M059J (cell line): ENCODE measurements at places on chromosomes 5 and 9. TPM values are rescaled to one million over a fixed set of nuclear protein-coding genes. Genes with fewer than 3 reads are reported as not detected.

Gene MAMDC2
- total RNA-seq, result 3.4 and 4.9 TPM in 2 replicates

- DNase-seq, result no peak
Measured at GRCh38 chr5:140391312-140391711, 10.3 kb upstream of the ANKHD1 start.

Gene GABRA1
- total RNA-seq, result not detected in 2 replicates

Gene IL9
- not detected in 2 replicates for total RNA-seq

- peak; percentile 83 for DNase-seq
Measured at GRCh38 chr5:148998174-148998797, 64.6 kb downstream of the SH3TC2 start.

- peak; percentile 4 for DNase-seq
Measured at GRCh38 chr5:61732369-61732768, 400.3 kb downstream of the ZSWIM6 start.

DNA sequence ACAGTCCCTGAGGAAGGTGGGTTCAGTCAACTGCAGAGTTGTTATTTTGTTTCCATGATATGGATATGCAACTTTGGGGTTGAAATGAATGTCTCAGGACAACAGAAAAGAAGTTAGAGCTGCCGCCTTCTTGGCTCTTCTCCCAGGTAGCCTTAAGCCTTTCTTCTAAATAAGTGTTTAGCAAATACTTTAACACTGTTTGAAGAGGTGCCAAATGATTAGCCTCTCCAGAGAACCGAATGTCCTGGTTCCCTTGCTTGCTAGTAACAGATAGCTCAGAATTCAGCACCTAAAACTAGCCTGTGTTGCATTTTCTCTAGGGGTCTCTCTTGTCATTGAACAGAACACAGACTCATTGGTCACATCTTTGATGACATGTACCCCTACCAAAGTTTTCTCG is 127.7 kb upstream of the PIK3R1 start:
- peak; percentile 77 for DNase-seq

DNA sequence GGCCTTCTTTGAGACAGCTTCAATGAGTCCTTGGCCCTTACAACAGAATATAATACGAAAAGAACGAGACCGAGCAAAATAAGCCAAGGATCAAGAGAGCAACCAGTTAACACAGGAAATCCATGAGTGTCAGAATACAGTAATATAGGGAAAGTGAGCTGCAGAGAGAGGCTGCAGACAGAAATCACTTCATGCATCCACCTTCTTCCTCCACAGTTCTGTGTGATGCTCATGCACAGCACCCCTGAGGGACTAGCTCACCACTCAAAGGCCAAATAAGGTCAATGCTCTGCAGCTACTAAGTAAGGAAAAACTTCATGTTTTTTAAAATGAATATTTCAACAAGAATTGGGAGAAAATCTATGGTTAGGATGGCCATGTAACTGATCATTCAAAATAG is 257.1 kb downstream of the MCTP1 start:
- DNase-seq, result no peak

DNA sequence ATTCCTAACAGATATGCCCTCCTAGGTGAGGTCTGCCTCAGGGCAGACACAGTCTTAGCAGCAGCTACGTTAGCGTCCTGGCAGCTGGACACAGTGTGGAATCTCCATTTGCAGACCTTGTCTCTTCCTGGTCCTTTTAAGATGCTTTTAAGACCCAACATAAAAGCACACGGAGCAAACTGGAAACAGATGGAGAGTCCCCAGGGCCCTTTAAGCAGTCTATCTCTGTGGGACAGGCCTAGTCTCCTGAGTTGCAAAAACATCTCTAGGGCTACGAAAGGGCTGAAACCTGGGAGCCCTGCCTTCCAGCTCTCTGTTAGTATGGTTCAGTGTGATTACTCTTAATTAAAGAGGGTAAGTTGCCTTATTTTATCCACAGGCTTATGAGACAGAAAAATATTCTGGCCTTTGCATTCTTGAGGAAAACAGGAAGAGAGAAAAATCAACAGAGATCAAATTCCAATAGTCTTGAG is 66.0 kb upstream of the GNA14 start:
- DNase-seq, result peak; percentile 25

DNA sequence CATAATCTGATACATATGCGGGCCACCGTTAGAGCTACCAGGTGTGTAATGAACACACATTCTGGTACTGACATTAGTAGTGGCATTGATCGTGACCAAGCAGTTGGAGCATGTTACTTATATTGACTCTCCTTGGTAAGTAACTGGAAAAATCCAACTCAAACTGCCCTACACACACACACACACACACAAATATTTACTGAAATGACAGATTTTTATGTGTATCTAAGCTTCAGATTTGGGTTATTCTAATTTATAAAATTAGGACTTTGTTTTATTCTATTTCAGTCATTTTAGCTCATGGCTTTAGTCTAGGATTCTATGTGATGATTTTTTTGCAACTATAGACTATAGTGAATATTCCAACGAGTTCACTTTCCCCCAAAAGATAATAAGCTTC is 1280.2 kb upstream of the ACO1 start:
- no peak for DNase-seq

- DNase-seq, result no peak
Measured at GRCh38 chr5:114419067-114419388, 57.2 kb downstream of the KCNN2 start.

GRCh38 chr9:90894986-90895687 is 93.5 kb downstream of the SYK start:
- no peak for DNase-seq

Gene WDR38
- total RNA-seq, result not detected in 2 replicates

Gene IPPK
- 9.6 and 24.5 TPM in 2 replicates for total RNA-seq

- DNase-seq, result no peak
Measured at GRCh38 chr5:160474084-160474483, 52.4 kb downstream of the PTTG1 start.

Gene BARHL1
- not detected in 2 replicates for total RNA-seq

GRCh38 chr5:168612123-168612522 is 33.0 kb upstream of the PANK3 start:
- DNase-seq, result no peak

Gene PANK3
- 27.5 and 32.3 TPM in 2 replicates for total RNA-seq

Gene FCN2
- total RNA-seq, result not detected in 2 replicates

Gene ASPN
- total RNA-seq, result 0.07 TPM in 1 of 2 replicates, not detected in the other

Gene FBP2
- total RNA-seq, result not detected in 2 replicates
